NCI-H2081 (cell line): ENCODE measurements at places on chromosomes 5 and 9.

DNA sequence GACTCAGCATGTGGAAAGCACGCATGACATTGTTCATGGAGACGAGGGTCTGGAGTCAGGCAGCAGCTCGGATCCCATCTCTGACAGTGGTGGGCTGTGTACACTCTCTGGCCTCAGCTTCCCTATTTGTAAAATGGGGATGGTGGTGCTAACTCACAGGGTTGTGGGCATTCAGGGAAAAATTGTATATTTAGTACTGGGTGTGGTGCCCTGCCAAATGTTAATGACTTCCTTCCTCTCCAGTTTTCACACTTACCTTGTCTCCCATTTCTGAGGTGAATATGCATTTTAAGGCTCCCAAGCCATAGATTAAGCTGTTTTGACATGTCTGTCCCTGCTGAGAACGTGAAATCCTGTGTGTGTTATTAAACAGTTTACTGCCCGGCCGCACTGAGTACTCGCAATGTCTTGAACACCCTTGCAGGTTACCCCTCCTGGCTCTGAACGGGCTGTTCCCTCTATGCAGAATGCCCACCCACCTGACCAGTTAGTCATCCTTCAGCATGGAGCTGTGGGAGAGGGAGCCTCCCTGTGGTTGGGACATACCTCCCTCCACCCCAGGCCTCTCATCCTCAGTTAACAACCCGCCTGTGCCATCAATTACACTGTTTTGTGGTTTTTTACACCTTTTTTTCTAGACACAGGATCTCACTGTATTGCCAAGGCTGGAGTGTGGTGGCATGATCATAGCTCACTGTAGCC lies 25.8 kb downstream of the TJP2 start:
- no peak for DNase-seq

GRCh38 chr5:173785400-173785799 lies 102.7 kb upstream of the CPEB4 start:
- DNase-seq = no peak

GRCh38 chr5:79484731-79485130 lies 29.2 kb downstream of the HOMER1 start:
- DNase-seq = no peak

DNA sequence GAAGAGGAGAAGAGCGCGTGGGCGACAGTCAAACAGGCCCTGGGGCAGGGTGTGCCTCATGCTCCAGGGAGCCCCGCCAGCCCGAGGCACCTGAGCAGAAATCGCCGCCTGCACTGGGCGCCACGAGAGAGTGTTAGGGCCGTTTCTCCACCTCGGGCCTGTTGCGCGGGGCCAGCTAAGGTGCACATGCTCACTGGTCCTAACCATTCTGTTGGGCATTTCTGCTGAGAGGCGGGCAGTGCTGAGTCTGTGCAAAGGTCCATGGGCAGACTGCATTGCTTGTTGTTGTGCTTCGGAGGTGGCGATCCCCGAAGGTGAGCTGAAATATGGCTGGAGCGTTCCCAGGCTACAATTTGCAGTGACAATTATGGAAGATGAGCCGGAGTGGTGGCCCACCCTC lies 367.8 kb upstream of the SPATA31A5 start:
- no peak for DNase-seq

DNA sequence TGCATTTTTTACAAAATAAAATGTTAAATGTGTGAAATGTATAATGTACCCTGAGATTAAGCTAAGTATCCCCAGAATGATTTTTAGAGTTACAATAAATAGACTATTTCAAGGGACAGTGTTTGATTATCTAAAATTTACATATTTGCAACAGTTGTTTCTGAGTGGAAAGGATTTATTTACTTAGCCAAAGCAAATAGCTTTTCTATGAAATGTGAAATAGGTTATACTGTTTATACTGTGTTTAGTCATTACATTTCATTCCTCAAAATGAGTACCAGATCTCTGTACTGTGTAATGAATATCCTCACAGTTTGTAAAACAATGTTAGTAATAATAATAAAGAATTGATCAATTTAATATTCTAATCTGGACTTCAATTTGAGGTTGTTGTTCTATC lies 1019.0 kb downstream of the NR2F1-AS1 start:
- no peak for DNase-seq

DNA sequence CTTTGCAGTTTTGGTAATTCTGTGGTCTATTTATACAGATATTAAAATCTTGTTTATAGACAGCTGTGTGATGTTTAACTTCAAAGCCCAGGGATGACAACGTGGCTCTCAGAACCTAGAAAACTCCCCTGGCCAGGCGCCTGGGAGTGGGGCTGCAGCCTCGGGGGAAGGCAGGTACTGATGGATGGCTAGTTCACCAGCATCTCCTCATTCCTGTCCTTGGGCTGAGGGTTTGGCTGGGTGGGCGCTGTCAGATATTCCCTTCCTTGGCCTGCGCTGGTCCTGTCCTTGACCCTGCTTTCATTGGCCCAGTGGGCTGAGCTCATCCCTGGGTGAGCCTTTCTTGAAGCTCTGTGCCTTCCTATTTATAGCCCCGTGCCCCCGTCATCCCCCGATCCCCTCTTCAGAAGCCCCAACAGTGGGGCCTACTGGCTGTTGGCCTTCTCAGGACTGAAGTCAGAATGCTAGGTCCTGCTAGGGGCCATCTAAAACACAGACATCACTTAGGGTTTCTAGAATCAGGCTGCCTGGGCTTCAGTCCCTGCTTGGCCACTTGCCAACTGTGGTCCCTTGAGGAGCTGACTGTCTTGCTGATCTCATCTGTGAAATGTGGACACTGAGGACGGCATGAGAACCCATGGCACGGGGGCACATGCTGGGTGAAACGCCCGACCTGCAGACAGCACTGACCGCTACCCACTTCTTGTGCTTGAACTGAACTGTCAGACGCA lies 20.9 kb downstream of the SH3GLB2 start:
- no peak for DNase-seq

DNA sequence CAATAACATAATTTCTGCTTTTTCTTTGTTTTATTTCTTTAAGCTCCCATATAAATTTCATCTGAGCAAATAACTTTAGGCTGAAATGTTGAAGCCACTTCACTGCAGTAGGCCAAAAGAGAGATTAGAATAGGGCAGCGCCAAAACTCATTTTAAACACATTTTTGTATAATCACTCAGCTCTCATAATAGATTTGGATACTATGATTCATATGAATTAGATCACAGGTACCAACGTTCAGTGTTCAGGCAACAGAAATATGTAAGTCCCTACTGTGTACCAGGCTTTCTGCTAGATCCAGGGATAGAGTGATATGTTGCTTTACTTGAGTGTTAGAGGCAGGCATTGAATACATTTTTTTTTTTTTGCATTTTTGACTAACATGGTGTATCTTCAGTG lies 370.5 kb downstream of the PTPRD start:
- DNase-seq = no peak

DNA sequence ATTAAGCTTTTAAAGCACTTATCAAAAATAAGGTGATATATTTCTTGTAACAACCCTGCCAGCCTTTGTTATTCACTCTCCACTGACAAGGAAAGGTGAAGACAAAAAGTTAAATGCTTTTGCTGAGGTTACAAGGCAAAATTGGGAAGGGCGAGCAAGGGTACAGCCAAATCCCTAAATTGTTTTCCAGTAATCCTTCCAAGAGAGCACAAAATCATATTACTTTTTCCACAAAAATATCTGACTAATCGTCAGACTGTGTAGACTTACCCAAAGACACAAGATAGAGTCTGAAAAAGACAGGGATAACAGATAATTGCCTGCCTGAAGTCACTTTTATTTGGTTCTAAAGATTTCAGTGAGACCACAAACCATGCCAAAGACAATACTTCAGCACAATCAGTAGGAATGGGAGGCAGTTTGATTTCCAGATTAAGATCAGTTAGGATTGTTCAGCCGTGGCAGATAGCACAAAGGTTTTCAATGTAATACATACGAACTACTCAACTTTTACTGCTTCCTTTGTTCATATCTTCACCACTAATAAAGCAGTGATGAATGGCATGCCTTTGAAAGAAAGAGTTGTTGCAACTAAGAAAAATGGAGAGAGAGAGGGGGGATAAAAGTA lies 383.8 kb upstream of the TUSC1 start:
- DNase-seq = no peak

DNA sequence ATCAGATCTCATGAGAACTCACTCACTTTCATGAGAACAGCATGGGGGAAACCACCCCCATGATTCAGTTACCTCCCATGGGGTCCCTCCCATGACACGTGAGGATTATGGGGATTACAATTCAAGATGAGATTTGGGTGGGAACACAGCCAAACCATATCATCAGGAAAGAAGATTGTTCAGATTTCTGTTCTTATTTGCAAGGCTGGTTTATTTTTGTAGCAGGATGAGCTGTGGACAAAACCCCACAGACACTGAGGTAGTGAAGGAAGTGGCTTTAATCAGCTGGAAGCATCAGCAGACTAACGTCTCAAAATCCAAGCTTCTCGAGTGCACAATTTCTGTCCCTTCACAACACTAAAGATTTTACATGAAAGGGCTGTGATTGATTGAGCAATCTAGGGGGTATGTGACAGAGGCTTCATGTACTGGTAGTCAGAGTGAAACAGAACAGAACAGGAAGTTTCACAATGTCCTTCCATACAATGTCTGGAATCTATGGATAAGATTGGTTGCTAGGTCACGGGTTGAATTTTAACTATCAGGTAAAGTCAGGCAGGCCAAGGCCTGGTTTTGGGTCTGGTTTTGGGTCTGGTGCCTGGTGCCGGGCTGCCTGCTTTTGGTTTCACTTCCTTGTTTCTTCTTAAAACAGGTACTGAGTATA lies 91.3 kb upstream of the ZNF366 start:
- DNase-seq = no peak

DNA sequence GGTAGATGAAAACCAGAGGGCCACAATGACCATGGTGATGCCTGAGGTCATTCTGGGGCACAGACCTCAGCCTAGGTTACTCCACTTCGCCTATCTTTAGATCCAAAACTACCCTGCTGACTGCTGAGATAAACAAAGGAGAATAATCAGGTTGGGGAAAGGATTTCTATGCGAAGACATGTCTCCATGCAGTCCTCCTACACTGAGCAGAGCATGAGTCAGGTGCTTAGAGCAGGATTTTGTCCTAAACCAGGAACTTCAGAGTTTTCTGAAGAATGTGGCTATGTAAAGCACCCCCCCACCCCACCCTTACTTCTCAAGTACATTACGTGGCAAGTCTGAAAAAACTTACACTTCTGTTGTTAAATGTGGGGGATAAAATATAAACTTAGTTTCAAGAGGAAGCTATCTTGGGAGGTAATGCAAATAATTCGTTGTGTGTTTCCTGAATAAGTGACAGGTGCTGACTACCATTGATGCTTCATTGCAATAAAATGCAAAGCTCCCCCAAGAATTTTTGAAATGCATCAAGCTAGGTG lies 19.4 kb downstream of the PDCD1LG2 start:
- no peak for DNase-seq

DNA sequence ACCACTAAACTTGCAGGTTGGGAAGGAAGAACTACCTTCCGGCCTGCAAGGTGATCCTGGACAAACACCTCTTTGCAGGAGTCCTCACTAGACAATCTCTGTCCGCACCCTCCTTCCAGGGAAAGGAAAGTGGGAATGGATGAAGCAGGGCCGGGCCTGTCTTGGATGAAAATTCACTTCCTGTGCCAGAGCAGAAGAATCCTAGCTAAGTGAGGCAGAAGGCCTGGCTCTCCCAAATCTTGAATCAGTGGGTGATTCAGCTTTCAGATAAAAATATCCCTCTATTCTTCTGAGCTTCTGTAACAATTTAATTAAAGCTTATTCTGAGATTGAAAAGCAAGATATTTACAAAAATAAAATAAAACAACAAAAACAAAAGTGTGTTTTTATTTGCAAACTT lies 281.9 kb upstream of the TLE4 start:
- no peak for DNase-seq

DNA sequence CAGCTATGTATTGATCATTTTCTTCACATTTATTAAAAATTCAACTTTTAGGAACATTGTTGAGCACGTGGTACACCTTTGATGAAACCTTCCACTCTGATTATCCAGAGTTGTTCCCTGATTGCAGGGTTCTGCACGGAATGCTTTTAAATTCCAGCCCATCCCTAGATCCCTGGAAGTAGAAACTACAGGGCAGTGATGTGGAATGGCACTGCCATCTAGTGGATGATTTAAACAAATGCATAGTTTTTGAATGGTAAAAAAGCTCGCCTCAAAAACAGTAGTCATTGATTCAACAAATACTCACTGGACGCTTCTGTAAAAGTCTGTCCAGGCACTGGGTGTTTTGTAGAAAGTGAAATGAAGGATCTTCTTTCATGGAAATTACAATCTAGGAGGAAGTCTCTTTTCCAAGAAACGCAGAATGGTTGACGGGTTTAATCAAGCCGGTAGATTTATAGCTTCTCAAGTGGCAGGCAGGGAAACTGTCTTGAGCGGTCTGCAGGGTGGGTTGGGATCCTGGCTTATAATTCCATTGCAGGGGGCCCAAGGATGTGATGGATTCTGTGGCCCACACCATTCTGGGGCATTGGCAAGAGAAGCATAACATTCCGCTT lies 118.4 kb downstream of the ARHGAP26 start:
- DNase-seq = no peak

- no peak for DNase-seq
These were observed 73.4 kb downstream of the NMUR2 start for GRCh38 chr5:152331718-152332117.

GRCh38 chr5:82620957-82621600 lies 342.9 kb upstream of the RPS23 start:
- DNase-seq = no peak

DNA sequence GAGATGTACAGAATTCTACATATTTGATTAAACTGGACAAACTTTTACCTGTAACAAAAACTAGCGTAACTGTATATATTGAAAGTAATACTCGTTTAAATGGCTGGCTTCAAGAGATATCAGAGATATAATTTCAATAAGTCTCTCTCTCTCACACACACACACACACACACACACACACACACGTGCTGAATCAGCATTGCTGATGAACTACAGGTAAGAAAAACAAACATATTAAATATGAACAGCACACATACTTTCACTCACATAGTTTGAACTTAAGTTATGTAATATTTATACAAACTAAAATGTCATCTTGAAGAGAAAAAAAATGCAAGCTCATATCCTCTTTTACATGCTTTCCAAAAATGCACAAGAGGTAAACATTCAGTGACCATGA lies 145.4 kb downstream of the BNC2 start:
- DNase-seq = no peak

DNA sequence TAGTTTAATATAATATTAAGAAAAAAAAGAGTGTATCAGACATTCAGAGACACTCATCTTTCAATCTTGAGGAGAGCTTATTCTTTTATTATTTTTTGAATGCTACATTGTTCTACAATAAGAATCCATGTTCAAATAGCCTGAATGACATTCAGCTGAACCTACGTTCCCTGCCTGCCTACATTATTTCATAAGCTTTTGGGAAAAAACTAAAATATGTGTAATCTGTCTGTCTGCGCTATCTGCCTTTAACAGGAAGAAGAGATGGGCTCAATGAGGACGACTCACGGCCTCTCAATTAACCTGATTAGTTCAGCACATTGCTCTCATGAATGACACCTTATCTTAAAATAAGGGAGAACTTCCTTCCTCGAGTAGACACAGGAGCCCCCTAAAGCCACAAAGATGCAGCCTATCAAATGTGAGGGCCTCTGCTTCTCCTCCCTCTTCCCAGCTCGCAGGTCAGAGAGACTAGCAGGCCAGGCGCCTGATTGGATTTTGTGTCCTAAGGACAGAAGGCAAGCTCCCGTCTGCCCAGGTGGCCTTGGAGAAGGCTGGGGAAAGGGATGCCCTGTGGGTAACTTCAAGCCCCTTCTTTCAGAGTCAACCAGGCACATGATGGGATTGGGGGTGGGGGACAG lies 37.8 kb downstream of the EBF1 start:
- no peak for DNase-seq
